ENCODE measurements at places on chromosomes 1 and 21.

DNA sequence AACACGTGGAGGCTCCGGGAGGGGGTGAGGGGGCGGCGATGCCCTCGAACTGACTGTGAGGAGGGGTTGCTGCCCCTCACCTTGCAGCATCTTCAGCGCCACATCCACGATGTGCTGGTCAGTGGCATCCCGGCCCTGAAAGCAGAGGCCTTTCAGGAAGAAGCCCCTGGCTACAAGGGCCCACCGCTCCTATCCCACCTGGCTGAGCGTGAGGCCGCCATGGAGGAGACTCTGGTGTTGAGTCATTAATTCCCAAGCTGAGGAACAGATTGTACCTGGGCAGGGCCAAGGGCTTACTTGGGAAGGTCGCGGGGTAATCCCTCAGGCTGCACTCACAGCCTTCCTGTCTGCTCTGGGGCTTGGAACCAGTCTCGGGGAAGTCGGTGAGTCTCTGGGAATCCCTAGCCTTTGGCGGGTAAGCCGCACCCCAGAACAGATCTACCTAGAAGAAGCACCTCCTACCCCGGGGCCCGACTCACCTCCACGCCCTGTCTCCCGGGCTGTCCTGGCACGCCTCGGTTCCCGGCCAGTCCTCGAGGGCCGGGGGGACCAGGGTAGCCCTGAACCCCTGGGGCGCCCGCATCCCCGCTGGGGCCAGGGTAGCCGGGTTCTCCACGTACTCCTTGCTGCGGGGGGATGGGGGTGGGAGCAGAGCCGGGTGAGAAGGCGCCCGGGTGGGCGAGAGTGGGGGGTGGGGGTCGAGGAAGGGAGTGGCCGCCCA lies 13.9 kb downstream of the COL9A2 start:
- no peak for DNase-seq

GRCh38 chr1:99501871-99502270 lies 144.0 kb upstream of the PALMD start:
- no peak for DNase-seq

DNA sequence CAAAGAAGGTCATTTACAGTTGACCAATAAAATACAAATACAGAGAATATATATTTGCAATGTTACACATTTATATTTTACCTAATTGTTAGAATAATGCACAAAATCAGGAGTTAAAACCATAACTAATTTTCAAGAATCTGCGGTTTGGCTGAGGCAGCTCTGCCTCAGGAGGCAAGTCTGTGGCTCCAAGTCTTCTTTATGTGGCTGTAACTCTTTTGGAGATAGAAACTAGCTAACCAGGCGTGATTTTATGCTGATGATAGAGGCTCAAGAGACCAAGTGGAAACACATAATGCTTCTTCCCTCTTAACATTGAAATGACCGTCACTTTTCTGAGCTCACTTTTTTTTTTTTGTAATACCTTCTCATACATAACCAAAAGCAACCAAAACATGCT lies 744.7 kb upstream of the CXADR start:
- DNase-seq = no peak

- peak; percentile 37 for DNase-seq
Observed at GRCh38 chr21:42258150-42258884, 39.4 kb downstream of the ABCG1 start.

- DNase-seq = no peak
Observed at GRCh38 chr1:111176678-111177077, 23.8 kb downstream of the DENND2D start.

DNA sequence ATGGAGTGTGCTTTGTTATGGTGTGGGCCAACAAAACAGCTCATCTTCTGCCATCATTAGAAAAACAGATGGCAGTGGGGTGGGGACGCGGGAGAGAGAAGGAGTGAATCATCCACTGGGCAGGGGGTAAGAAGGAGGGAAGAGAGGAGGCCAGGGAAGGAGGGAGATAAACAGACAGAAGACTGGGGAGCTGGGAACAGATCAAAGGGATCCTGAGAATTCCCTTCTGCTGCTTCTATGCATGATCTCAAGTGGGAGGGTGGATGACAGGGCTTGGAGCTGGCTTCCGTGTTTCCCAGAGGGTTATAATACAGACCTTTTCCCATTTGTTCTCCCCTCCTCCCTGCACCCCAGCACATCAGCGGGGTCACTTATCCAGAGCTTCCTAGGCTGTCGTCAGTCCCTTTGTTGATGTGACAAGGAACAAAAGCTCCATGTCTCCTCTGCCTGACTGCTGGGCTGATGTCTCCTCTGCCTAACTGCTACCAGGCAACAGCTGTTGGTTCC lies 338.6 kb downstream of the PAPPA2 start:
- DNase-seq = no peak

- peak; percentile 48 for DNase-seq
Observed at GRCh38 chr1:77220687-77221463, 1.6 kb upstream of the PIGK start.

DNA sequence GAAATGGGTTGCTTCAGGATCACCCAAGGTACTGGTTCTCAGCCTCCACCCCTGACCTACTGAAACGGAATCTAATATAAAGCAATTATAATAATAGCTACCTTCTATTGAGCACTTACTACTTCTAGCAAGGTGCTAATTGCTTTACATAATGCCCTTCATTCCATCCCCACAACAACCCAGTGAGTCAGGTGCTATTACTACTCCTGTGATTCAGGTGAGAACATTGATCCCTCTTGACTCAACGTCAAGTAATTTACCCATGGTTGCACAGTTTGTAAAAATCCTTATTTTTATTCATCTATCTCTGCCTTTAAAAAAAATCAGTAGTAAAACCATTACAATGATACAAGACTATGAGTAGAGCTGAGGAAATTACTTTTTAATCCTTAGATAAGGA lies 85.2 kb downstream of the UCHL5 start:
- no peak for DNase-seq

- no peak for DNase-seq
Observed at GRCh38 chr1:40853113-40853884, 8.9 kb downstream of the CITED4 start.

All from RKO (cell line).